Frontal cortex (tissue), 4 donors: ENCODE measurements at places on chromosomes 12 and 14. TPM values are rescaled to one million over a fixed set of nuclear protein-coding genes. Genes with fewer than 3 reads are reported as not detected.
A peak's percentile ranks its signal among the peaks of the same experiment; 100 is the strongest.

GRCh38 chr14:93132472-93133065 lies 16.8 kb upstream of the ITPK1 start:
- DNase-seq: peak; percentile 44

- no peak for DNase-seq
Measured at GRCh38 chr14:59358102-59358501, 107.1 kb downstream of the GPR135 start.

DNA sequence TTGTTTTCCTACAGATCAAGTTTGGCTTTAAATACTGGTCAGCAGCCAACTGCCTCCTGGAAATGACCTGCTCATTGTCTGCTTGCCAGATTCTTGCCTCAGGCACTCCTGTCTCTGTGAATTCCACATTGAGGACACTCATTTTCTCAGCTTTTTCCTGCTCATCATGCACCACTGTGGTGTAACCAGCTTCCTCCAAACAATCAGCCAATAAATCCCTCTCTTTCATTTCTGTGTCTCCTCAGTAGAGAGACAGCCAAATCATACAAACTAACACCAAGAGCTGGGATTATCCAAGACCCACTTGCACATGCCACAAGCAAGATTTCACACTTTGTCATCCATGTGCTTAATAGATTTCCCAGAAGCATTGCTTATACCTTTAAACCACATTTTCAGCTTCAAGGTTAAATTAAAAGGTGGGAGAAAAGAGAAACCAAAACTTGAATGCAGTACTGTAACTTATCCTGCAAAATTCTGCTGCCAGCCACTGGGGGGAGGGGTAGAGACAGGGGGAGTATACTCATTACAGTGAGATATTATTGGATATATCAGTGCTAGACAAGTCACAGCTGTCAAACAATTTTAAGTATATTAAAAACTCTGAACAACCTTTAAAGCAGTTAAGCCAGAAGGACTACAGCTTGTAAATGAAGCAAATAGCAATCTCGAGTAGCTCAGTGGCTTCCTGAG lies 105.0 kb downstream of the PPP2R5E start:
- peak; percentile 16 for DNase-seq

GRCh38 chr12:113167868-113168267 lies 17.4 kb downstream of the DDX54 start:
- no peak for DNase-seq

DNA sequence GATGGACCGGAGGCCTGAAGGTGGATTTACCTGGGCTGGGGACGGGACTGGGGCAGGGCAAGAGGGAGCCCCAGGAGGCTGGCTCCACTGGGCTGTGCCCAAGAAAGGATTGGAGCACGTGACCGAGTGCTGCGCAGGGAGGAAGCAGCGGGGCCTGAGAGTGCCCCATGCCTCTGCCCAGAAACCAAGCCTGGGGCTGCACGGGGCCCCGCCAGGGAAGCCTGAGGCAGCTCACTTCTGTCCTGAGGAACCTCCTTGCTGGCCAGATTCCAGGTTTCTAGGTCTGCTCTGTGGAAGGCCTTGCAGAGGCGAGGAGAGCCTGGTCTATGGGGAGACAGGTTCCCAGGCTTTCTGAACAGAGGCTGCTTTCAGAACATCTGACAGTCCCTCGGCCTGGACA lies 10.4 kb downstream of the NGB start:
- no peak for DNase-seq

DNA sequence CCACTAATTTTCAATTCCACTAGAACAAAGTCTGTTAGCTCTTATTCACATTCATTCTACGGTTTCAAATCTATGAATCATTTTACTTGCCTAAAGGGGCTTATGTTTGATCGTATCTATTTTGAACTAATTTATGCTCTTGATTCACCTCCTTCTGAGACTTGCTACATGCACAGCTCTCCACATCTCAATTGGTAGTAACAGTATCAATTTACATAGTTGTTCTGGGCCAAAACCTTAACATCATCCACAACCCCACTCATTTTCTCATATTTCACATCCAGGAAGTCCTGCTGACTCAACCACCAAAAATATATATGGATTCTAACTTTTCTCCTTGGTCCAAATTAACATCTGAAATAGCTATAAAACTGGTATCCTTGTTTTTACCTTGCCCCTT lies 208.6 kb downstream of the RASSF9 start:
- no peak for DNase-seq

- DNase-seq: no peak
Measured at GRCh38 chr12:21940549-21941505, at the start of gene ABCC9. Gene ABCC9 (minus strand): TSS chr12:21941426. CDS start chr12:21936674, 4,752 bp downstream.

- no peak for DNase-seq
Measured at GRCh38 chr14:32150392-32150791, 51.5 kb upstream of the RNU6-7 start.

DNA sequence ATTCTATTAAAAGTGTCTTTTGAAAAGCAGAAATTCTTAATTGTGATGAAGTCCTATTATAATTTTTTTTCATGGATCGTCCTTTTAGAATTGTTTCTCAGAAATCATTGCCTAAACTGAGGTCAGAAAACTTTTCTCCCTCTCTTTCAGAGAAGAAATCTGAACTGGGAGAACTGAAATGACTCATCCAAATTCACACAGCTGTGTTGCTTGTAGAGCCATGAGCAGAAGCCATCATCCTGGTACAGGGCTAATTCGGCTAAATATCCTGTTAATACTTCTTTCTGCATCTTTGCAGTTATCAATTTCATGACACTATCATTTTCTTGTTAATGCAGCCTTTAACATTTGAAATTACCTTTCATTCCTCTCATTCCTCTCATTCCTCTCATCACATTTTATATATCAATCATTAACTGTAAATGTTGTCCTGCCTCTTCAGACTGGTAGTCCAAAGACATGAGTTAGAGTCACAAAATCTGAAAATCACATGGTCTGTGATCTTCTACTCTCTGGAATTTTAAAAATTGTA lies 15.5 kb downstream of the SLC15A5 start:
- no peak for DNase-seq

- DNase-seq: no peak
Measured at GRCh38 chr14:89730687-89731086, 223.8 kb downstream of the EFCAB11 start.

DNA sequence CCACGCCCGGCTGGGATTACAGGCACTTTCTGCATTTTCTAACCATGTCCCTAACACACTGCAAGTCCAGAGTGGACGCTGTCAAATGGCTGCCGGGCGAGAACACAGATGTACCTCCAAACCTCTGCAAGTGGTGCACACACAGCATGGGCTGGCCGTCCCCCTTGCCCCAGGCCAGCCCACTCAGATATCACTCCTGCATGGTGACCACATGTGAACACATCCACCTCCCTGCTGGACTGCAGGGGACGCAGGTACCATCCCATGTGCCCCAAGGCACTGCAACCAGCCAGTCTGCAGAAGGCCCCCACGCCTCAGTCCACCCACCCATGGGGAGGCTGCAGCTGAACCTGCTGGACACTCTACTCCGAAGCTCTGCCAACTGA lies 14.0 kb downstream of the BRF1 start:
- DNase-seq: no peak

DNA sequence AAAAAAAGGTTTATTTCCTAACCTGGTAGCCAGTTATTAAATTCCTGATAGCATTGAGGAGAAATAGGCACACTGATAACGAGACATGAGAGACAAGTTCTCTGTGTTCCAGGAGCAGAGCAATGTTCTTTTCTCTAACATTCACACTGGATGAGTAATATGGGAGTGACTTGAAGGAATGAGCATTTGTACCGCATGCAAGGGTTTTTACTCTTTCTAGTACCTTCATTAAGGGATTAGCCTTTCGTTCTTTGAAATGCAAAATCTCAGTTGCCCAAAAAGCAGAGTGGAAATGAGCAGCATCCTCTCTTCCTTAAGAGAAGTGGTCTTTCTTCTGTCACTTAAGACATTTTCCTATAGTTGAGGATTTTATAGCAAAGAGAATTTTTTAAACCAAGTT lies 54.7 kb downstream of the FGD4 start:
- DNase-seq: no peak

DNA sequence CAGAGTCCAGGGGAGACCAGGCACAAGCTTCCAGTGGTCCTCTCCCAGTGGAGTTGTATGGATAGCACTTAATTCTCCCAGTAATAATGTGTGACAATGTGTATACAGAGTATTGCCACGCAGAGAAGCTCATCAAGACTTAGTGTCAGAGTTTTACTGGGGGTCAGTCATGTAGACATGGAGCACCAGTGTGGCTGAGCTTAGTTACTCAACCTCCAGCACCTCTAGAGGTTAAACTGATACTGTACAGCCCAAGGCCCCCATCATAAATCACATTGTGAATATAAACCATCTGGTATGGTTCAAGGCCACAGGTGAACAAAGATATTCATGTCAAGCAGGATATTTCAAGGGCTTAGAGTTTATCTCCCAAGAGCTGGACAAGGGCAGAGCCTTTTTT lies 378.1 kb upstream of the TMPO start:
- DNase-seq: no peak

DNA sequence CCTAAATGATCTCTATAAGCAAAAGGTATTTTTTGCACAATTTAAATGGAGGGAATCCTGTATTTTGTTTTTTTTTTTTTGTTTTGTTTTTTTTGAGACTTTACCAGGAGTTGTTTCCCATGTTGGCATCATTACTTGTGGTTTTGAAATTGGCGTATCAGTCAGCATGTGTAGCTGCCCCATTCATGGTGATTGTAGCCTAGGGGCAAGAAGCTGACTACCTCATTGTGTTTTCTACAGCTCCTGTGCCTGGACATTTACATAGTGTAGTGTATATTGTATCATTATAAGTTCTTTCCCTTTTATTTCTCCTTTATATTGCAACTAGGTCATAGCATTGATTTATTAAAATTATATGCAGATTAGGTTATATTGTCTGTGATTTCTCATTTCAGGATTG lies 24.5 kb downstream of the SAMD4A start:
- no peak for DNase-seq

GRCh38 chr12:56387152-56387736 lies 24.6 kb upstream of the APOF start:
- no peak for DNase-seq

- DNase-seq: no peak
Measured at GRCh38 chr12:82132390-82132789, 225.8 kb downstream of the CCDC59 start.

NKX2-8 gene
- not detected for total RNA-seq

ANO6 gene
- total RNA-seq: 9.4 TPM

SRRM4 gene
- total RNA-seq: 5.7 TPM

PRB2 gene
- total RNA-seq: not detected

DIO2 gene
- 21.2 TPM for total RNA-seq

ACSS3 gene
- total RNA-seq: 4.1 TPM

DAO gene
- total RNA-seq: not detected

NKX2-1 gene
- total RNA-seq: 0.82 TPM

CCDC177 gene
- total RNA-seq: 4.5 TPM

MUCL1 gene
- not detected for total RNA-seq

NPFF gene
- total RNA-seq: not detected

EIF2S3B gene
- 1.6 TPM for total RNA-seq
